ENCODE measurements at places on chromosomes 2 and 18.
A peak's percentile ranks its signal among the peaks of the same experiment; 100 is the strongest.

DNA sequence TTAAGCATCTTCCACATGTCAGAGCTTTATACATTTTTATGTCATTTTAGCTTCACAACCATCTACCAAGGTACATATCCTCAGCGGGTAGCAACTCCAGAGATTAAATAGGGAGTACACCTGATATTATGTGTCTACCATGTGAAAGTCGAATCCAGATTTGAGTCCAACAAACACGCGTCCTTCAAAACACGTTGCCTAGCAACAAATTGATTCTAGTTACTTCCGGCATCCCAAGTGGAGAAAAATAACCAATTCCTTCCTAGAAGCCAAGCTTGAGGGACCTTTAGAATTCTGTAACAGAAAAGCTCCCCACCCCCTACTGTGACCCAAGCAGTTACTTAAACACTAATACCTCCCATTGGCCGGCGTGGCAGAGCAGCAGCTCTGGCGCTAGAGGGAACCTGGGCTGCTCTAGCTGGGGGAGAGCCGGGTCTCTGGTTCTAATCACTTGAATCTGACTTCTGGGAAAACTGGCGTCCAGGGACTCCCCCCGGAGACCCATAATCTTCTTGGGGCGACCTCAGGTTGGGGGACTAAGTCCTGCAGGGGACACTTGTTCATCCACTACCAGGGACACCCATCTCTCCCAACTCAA lies at the start of gene ERICH2:
Gene ERICH2, plus strand, starts transcription at position 371 of the 598 bp plus-strand sequence. CDS start 304 bp downstream, outside the sequence.
- peak; percentile 8 for DNase-seq

DNA sequence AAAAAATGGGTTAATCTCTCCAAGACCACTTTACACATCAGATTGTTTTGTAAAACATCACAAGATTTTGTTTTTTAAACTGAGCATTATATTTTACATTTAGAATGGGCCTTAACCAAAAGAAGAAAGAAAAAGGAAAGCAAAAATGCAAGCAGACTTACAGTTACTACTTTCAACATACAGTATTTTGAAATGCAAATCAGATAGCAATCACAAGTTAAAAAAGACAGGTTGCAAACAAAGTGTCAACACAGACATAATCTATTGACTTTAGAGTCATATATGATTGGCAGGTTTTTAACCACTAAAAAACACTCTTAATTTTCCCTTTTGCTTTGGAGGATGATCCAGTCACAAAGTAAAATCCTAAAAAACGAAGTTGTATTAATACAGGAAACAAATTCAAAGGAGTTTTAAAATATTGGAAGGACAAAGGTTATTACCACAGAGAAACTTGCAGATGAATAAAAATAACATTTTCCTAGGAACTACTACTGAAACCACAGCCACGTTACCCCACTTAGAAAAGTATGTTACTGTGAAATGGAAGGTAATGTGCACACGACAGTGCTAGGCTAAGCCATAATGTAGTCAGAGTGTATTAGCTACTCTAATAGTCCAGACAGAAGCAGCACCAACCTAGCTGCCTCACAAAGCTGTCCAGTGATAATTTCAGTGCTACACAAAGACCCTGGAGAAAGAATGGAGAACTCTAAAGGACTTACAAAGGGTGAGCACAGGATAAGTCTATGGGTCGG lies 22.9 kb downstream of the DARS1 start:
- DNase-seq: no peak

- DNase-seq: no peak
Observed at GRCh38 chr2:26144953-26145680, 27.8 kb upstream of the GAREM2 start.

GRCh38 chr18:8515142-8515865 lies 93.9 kb upstream of the RAB12 start:
- DNase-seq: no peak

DNA sequence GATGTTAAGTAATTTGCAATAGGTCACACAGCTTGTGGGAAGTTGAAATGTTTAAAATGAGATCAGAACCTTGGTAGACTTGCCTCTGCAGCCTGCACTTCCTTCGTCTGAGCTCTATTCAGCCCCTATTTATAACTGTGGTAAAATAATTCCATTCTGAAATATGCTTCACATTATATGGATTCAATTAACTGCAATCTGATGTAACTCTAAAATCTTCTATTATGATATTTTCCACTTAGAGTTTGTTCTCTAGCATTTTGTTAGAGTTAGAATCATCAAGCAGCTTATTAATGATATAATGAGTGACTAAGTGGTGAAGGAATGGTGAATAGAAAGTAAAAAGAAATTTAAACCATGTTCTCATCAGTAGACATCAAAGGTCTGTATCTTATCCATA lies 139.6 kb upstream of the ARHGAP28 start:
- no peak for DNase-seq

DNA sequence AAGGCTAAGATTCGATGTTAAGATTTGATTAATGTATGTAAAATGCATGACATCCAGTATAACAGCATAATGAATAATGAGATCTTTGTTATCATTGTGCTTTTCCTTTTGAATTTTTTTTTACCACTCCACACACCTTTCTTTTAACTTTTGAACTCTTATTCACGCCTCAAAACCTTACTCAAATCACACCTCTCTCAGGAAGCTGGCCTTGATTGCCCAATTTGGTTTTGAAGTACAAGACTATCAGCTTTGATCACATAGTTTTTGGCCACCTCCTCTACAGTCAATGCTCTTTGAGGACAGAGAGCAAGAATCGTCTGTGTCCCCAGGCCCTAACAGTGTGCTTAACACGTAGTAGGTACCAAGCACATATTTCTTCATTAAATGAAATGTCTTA lies 29.9 kb upstream of the SLC9A2 start:
- DNase-seq: no peak

- DNase-seq: no peak
Observed at GRCh38 chr18:48724442-48724841, 185.6 kb downstream of the CTIF start.

GRCh38 chr2:237158194-237158593 lies 72.5 kb downstream of the COPS8 start:
- no peak for DNase-seq

DNA sequence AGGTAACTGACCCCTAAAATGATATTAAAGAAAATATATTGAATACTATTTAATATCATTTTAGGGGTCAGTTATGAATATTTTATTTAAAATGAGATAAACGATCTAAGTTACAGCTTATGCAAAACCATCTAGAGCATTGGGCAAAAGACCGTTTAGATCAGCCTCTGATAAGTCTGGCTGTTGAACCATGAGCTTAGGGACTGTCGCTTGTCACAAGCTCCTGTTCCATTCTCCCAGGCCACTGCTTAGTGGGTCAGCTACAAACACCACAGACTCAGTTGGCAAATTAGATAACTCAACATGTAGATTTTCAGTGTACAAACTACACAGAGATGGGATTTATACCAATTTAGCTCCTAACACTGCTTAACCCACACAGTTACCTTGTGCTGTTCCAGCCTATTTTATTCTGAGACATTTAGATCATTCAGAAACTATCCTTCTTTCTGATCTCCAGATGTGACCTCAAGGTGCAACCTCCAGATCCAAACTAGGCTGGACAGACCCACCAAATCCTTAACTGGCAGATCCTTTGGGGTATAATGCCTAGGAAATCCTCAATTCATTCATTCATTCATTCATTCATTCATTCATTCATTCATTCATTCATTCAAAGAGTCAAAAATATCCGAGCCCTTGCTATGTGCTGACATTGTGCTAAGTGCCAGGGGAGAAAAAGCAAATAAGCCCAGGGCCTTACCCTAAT lies 82.8 kb downstream of the HRH4 start:
- no peak for DNase-seq

- DNase-seq: peak; percentile 65
Observed at GRCh38 chr2:178513876-178514275, 33.6 kb downstream of the PLEKHA3 start.

DNA sequence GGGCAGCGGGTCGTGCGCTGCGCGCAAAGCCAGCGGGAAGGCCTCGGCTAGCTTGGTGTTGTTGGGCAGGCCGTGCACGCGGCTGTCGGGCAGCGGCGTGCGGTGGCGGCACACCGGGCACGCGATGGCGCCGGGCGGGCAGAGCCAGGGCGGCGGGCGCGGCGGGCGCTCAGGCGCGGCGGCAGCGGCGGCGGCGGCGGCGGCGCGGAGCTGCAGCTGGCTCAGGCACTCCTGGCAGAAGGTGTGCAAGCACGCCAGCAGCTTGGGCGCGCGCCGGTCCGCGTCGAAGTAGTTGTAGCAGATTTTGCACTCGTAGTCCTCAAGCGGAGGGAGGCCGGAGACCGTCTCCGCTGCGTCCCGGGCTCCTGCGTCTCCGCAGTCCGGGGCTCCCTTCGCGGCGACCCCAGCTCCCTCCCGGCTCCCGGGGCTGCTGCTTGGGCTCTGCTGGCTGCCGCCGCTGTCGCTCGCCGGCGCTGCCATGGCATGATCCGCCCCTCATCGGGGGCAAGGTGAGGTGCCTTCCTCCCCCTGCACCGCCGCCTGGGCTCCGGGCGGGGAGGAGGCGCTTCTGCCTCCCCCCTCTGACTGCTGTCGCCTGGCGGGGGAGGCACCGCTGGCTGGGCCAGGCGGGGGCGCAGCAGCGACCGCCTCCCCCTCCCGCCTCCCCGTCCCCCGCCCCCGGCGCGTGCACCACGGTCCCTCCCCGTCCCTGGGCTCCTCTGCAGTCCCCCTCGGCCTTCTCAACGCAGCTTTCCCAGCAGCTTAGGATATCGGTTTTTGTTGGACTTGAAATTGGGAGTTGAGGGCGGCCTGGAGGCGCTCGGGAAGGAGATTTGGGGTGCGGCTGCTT lies 21.0 kb upstream of the PAX3 start:
- DNase-seq: no peak

GRCh38 chr2:187302116-187302515 lies 145.9 kb downstream of the CALCRL start:
- DNase-seq: no peak

GRCh38 chr2:134079373-134079772 lies 174.5 kb upstream of the MGAT5 start:
- DNase-seq: no peak

DNA sequence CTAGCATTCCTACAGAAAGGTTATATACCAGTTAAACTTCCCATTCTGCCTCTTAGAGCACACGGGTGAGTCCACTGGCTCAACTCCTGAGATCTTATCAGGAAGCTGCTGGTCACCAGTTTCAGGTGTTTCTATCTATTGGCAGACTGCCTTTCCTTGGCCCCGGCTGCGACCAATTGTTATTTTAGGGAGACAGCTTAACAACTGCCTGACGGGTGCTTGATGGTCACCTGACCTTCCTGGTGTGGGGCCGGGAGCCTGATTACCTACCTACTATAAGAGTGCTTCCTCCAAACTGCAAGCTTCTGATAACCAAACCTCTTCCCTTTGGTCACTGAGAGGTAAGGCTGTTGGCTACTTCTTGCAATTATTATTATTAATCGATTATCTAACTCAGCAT lies 122.1 kb upstream of the XIRP2 start:
- no peak for DNase-seq

DNA sequence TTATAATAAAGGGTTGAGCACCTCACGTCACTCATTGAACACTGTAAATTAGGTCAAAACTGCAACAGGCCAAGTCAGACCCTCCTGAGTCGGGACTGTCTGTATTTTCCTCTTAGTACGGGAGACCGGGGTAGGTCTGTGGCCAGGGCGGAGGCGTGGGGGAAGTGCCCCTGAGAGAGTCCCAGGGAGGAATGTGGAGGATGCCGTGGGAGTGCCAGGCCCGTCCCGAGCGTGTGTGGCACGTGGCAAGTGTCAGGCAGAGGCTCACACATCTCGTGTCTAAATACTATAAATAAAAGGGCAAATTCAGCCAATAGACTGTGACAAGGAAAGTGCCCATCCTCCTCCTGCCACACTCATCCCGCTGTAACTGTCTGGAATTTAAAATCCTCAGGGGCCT lies 6.3 kb upstream of the HDAC4 start:
- DNase-seq: no peak

DNA sequence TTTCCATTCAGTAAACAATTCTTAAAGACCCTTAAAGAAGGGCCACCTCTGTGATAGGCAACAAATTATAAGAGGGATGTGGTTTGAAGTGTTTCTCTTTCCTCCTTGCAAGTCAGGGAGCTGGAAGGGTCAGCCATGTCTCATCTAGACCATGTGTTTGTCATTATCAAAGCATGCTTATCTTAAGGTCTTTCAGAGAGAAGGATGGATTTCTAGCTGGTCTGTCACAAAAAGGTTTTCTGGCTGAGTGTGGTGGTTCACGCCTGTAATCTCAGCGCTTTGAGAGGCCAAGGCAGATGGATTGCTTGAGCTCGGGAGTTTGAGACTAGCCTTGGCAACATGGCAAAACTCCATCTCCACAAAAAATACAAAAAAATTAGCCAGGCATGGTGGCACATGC lies 59.2 kb upstream of the PEX13 start:
- no peak for DNase-seq

GRCh38 chr2:11074246-11074820 lies 80.9 kb upstream of the SLC66A3 start:
- no peak for DNase-seq

- DNase-seq: no peak
Observed at GRCh38 chr18:11784674-11785304, 66.4 kb upstream of the CHMP1B start.

- DNase-seq: no peak
Observed at GRCh38 chr2:131493199-131493968, 1.2 kb upstream of the MZT2A start.

DNA sequence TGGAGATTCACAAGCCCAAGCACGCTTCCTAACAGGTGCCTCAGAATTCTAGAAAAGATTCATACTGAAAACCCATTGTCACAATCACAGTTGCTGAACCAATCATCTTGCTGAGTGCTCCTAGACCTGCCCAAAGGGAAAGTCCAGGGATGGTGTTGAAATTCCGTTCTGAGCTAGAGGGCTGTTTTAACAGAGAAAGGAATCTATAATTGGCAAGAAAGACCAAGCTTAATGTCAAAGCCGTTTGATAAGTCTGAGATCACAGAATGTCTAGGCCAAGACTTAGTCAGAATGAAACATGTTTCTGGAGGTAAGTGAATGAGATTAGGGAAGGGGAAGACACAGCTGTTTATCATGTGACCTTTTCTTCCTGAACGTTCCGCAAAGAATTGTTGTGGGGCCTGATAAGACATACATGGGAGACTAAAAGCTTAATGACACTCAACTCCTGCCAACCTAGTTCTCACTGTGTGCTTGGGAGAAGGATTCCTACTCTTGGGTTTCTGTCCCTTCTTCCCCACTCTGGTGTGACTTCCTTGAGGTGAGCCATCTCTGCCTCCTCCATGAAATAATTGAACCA lies 27.5 kb downstream of the PMAIP1 start:
- no peak for DNase-seq

DNA sequence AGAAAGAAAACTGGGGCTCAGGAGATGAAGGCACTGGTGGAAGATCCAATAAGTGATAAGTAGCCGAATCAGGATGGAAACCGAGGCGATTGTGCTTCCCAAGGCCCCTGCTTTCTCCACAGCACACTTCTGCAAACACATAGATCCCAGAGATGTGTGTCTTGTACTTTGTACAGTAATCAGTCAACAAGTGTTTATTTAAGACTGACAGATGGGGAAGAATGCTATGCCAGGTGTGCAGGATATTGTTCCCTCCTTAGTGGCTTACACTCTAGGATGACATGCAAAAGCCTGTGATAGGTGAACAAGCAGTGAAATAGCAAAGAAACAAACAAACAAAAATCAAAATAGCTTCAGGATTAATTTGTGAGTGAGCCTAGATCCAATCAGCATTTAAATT lies 116.6 kb downstream of the ACTR3 start:
- DNase-seq: no peak

Data from T-helper 2 cell (primary cell).